Ureter (tissue), 1 donor: ENCODE measurements at places on chromosomes 1 and 21. TPM values are rescaled to one million over a fixed set of nuclear protein-coding genes. Genes with fewer than 3 reads are reported as not detected.
A peak's percentile ranks its signal among the peaks of the same experiment; 100 is the strongest.

- DNase-seq, result no peak
Measured at GRCh38 chr1:210441028-210441427, 112.3 kb downstream of the HHAT start.

MIXL1 gene
- 0.52 TPM for total RNA-seq

DNA sequence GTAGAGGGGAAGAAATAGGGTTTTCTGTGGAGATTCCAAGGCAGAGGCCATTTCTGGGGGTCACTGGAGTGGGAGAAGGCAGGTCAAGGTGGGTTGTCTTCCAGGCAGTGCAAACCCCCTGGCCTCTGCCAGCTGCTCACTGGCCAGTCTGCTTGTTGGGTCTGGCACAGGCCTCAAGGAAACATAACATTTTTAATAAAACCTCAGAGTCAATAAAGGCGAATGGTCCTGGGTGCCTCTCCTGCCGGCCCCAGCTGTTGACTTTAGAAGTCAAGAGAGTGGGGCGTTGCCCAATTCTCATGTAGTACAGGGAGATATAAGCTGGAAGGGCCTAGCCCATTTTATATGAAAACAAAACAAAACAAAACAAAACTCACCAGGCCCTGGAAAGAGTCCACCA lies 36.6 kb downstream of the RUNX3 start:
- no peak for DNase-seq

DNA sequence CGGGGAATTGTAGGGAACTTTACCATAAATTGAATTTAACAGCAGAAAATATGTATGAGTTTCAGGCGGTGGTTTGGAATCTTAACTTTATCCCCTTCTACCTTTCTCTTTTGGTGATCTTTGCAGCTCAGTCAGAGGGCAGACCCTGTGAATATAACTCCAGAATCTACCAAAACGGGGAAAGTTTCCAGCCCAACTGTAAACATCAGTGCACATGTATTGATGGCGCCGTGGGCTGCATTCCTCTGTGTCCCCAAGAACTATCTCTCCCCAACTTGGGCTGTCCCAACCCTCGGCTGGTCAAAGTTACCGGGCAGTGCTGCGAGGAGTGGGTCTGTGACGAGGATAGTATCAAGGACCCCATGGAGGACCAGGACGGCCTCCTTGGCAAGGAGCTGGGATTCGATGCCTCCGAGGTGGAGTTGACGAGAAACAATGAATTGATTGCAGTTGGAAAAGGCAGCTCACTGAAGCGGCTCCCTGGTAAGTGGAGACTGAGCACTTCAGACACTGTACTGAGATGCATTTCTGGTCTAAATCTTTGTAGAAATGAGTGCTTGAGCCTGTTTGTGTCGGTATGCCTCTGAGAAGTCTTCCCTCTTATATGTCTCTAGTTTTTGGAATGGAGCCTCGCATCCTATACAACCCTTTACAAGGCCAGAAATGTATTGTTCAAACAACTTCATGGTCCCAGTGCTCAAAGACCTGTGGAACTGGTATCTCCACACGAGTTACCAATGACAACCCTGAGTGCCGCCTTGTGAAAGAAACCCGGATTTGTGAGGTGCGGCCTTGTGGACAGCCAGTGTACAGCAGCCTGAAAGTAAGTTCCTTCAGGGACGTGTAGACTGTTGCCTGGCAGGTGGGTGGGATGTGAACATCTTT lies 1.5 kb downstream of the CCN1 start:
- peak; percentile 70 for DNase-seq

DNA sequence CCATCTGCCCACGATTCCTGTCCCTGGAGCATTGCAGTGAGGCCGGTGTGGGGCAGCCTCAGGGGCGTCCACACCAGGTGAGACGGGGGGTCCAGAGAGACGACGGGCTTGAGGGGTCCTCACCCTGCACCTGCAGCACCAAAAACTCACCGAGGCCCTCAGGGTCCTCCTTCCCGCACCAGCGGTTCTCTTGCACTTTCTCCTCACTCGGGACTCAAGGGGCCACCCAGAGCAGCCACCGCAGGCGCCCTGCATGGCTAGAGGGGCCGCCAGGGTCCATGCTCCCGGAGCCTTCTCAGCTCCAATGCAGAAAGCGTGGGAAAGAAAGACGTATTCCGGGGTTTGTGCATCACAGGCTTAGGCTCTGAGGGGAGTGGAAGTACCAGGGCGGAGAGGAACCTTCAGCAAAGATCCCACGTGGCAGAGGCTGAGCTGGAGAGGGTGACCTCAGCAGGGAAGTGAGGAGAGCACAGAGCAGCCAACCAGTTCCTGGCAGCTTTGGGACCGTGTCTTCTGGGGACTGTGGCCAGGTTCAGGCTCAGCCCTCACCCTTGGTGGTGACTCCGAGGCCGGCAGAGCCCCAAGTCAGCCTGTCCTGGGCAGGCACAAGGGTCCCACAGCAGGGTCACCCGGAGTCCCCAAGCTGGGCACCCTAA lies 19.5 kb upstream of the COL6A2 start:
- DNase-seq, result no peak

BATF3 gene
- total RNA-seq, result 3.5 TPM

GRCh38 chr1:81296601-81297000 lies 504.1 kb upstream of the ADGRL2 start:
- DNase-seq, result no peak

- DNase-seq, result no peak
Measured at GRCh38 chr1:14724678-14725077, 126.2 kb downstream of the KAZN start.

GRCh38 chr1:54606096-54606989 lies 17.0 kb downstream of the FAM151A start:
- no peak for DNase-seq

DNA sequence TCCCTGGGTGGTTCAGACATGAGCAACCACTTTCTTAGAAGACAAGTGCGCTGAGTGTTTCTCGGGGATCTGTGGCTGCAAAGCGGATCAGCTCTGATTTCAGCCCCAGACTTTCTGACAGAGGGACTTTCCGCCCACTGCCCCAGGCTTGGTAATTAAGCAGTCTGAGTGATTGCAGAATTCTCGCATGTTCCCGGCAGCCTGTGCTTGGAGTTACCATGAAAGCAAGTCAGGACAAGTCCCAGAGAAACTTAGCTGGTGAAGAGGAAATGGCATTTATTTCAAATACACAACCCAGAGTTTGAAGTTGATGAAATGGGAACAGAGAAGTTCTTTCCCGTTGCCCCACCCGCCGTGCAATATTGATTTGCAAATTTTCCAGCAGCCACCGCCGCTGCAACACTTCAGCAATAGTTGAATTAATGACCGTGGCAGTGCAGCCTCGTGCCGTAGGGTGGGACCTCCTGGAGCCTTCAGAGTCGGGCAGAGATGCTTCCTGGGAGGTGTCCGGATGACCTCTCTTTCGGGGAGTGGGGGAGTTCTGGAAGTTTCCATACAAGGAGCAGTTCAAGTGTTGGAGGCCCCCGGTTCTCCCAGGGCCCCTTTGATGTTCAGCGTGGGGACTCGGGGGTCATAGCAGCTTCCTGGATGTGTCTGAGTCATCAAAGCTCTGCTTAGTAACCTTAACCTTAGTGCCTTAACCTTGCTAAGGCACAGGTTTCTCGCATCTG lies 134.7 kb downstream of the KAZN start:
- peak; percentile 48 for DNase-seq

DNA sequence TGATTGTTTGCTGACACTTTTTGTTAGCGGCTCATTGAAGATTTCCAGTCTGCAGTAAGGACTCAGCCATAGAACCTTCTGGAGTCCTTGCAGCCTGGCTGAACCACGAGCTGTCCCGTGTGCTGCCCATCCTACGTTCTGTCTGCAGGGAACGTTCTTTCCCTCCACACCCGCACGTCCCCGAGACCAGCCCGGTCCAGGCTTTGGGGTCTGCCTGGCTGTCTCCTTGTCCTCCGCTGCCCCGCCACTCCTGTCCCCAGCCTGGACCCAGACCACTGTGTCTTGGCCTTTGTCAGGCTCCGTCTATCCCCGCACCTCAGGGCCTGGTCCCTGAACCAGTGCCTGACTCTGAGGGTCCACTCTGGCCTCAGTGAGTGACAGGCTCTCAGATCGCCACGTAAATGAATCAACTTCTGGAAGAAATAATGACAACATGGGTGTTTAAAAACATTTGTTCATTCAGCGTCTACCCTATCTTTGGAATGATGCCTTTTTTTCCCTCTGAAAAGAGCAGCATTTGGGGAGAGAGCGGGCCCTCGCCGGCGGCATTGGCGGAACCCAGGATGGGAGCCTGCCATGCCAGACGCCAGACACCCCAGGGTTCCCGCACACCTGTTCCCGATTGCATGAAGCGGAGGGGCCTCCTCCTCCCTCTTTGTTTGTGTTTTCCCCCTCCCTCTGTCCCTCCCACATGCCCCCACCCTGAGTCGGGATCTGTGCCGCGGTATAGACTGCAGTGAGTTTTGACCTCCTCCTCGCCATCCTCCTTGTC lies 43.9 kb upstream of the C1orf174 start:
- DNase-seq, result no peak

SUMO3 gene
- total RNA-seq, result 73.4 TPM

- no peak for DNase-seq
Measured at GRCh38 chr1:84257617-84258016, 43.9 kb upstream of the SAMD13 start.

- DNase-seq, result no peak
Measured at GRCh38 chr1:185421485-185422107, 104.6 kb upstream of the IVNS1ABP start.
